ENCODE measurements at places on chromosomes 6 and 20.

DNA sequence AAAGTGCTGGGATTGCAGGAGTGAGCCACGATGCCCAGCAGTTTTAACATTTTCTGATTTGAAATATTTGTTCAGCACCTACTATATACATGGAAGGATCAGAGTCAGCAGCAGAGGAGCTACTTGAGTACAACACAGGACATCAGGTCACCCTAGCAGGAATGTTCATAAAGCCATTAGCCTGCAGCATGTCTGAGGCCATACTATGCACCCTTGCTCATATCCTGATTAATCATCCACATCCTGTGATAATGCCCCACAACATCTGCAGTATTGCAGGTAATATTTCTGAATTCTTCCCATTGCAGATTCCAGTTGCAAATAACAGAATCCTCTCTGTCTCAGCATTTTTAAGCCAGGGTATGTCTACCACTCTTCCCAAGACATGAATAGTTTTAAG lies 171.0 kb upstream of the PRND start:
- no peak for DNase-seq

GRCh38 chr6:78607189-78607588 lies 260.2 kb upstream of the IRAK1BP1 start:
- DNase-seq = no peak

DNA sequence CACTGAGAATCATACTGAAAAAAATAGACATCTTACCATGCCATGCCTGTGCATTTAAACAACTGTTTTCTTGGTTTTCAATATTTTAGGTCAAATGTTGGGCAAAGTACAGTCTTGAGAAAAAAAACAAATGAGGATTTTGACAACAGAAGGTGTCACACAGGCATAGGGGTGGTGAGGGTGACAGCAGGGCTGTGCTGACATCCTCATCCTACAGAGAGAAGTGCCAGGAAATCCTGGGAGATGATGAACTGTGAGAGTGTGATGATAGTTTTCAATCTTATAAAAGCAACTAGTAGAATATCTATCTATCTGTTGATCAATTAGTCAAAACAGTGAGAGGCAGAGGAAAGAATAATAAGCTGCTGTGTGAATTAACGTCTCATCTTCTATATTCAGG lies 23.9 kb downstream of the CST8 start:
- DNase-seq = no peak

DNA sequence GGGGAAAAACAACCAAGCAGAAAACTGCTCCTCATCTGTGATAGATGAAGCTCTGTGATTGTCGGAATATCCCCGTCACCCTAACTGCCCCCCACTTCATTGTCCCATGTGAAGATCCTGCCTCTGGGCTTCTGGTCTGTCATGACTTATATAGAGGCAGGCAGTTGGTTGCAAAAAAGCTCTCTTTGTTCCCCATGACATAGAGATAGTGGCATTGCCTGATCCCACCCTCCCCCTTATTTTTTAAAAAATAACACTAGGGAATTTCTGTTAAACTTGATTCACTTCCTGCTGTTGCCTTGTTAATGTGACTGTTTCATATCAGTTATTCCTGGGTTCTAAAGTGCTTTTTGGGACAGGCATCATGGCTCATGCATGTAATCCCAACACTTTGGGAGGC lies 203.1 kb downstream of the JARID2 start:
- no peak for DNase-seq

- DNase-seq = no peak
Observed at GRCh38 chr6:24227556-24227955, 101.5 kb downstream of the NRSN1 start.

- DNase-seq = no peak
Observed at GRCh38 chr6:21468461-21468860, 125.1 kb upstream of the SOX4 start.

DNA sequence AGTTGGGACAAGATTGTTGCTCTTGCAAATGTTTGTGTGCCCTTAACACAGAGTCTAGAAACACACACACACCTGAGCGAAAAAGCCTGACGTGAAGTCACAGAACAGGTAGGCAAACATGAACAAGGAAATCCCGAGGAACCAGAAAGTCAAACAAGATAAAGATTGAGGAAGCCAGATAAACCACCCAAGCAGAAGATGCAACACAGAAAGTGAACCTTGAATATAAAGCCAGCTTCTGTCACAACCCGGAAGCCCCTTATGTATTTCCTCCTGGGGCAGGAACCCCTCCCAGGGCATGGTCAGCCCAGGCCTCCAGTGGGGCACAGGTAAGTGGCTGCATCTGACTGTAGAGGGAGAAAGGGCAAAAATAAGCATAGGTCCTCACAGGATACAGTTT lies 158.2 kb upstream of the SUPT3H start:
- no peak for DNase-seq

- no peak for DNase-seq
Observed at GRCh38 chr6:32867022-32867477, 13.1 kb downstream of the PSMB9 start.

DNA sequence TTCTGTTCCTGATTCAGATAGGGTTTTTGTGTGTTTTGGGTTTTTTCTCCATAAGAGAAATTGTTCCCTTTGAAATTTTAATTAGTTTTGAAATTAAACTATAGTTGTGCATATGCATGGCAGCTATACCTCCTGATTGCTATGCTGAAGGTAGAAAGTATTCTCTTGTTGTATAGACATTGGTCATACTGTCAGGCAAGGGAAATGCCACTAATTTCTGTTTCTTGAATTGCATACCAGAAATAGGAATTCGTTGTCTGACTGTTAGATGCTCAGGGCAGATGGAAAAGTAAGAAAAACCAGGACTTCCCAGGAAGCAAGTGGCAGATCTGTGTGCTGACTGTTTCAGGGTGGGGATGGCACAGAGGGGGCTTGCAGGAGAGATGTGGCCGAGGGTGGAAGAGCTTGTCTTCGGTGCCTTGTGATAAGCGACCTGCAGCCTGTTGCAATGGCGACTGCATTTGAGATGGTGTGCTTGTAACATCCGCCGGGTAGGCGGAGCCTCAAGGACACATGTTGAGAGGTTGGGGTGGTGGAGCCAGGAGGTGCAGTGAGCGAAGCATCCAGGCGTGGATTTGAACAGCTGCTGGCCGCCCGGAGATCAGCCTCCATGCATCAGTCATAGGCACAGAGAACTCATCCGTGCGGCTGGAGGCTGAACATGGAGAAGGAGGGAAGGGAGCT lies 42.8 kb downstream of the RREB1 start:
- DNase-seq = no peak

DNA sequence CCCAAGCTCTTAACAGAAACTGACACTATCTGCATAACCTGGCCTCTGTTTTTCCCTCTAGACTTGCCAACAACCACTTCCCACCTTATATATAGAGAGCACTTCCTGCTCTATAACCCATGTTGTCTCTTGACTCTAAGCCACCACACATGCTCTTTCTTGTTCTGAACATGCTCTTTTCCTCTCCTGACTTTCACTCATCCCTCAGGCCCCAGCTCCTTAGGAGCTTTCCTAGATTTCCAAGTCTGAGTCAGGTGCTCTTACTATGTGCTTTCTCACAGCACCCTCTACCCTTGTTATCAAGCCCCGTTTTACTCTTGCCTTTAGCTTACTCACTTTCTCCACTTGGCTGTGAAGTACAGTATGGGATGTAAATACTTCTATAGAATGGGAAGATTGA lies 143.9 kb upstream of the EYA4 start:
- DNase-seq = no peak

GRCh38 chr20:3646651-3647050 lies 16.5 kb downstream of the GFRA4 start:
- no peak for DNase-seq

GRCh38 chr20:20699144-20699543 lies 13.3 kb downstream of the RALGAPA2 start:
- DNase-seq = no peak

GRCh38 chr6:69069881-69070280 lies 434.8 kb downstream of the ADGRB3 start:
- DNase-seq = no peak

GRCh38 chr6:36657942-36658544 lies 20.5 kb upstream of the CDKN1A start:
- no peak for DNase-seq

- DNase-seq = no peak
Observed at GRCh38 chr20:56222945-56223344, 25.6 kb upstream of the MC3R start.

GRCh38 chr20:56212091-56212490 lies 36.4 kb upstream of the MC3R start:
- no peak for DNase-seq

DNA sequence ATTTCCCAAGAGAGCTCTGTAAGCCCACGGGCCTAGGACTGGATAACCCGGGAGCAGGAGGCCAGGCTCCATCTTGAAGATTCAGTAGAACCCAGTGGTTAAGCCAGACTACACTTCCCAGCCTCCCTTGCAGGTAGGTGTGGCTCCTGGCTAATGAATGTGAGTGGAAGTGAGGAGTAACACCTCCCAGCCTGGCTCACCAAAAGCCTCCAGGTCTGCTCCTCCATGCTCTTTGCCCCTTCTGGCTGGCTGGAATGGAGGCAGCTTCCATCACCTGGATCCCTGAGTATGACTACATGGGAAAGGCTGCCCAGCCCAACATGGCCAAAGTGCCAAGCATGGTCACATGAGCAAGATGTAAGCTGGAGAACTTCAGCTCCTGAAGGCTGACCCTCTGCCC lies 9.7 kb downstream of the LRRN4 start:
- DNase-seq = no peak

GRCh38 chr6:6131492-6132109 lies 124.9 kb upstream of the NRN1 start:
- DNase-seq = peak; percentile 35

- no peak for DNase-seq
Observed at GRCh38 chr6:6924708-6925107, 183.1 kb upstream of the RREB1 start.

GRCh38 chr6:153044295-153044694 lies 41.8 kb upstream of the MTRF1L start:
- DNase-seq = no peak

DNA sequence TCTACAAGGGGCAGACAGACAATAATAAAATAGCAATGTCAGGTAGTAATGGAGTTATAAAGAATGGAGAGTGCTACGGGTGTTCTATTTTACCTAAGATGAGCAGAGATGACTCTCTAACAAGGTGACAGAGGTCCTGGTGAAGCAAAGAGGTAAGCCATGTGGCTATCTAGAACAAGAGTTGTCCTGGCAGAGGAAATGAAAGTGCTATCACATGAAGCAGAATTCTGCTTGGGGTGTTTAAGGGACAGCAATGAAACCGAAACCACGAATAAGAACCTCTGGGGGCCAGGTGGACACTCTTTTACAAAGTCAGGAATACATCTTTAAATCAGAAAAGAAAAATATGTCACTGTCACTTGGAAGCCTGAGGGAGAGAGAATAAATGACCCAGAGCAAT lies 37.9 kb upstream of the IRAK1BP1 start:
- DNase-seq = no peak

- DNase-seq = no peak
Observed at GRCh38 chr6:40276141-40276540, 311.0 kb downstream of the LRFN2 start.

DNA sequence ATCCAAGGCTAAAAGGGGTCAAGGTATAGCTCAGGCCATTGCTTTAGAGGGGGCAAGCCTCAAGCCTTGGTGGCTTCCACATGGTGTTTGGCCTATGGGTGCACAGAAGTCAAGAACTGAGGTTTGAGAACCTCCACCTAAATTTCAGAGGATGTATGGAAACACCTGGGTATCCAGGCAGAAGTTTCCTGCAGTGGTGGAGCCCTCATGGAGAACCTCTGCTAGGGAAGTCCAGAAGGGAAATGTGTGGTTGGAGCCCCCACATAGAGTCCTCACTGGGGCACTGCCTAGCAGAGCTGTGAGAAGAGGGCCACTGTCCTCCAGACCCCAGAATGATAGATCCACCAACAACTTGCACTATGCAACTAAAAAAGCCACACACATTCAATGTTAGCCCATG lies 678.7 kb upstream of the ADGRB3 start:
- DNase-seq = no peak

DNA sequence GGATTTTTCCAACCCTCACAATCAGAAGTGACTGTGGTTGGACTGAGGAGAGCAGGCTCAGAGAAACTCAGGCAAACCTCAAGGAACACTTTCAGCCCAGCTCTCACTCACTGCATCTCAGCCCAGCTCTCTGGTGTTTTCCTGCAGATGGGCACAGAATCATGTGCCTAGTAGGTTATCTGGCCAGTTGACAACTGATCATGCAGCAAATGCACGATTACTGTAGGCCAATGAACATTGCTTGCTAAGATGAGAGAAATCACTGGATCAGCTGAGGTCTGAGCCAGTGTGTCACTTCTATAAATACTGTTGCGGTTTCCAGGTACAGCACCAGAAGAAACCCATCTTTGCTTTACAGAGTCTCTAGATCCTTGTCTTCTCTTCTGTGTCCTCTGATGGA lies 540.5 kb downstream of the CD83 start:
- DNase-seq = no peak

- peak; percentile 38 for DNase-seq
Observed at GRCh38 chr6:33298773-33299236, at the start of gene RGL2. RGL2 (minus strand) TSS chr6:33298942; CDS start chr6:33298610, 332 bp downstream.

- no peak for DNase-seq
Observed at GRCh38 chr20:6579824-6580223, 187.7 kb upstream of the BMP2 start.
